ENCODE measurements at places on chromosomes 13 and 19. TPM values are rescaled to one million over a fixed set of nuclear protein-coding genes. Genes with fewer than 3 reads are reported as not detected.

The LGALS14 gene
- not detected for total RNA-seq

The FXYD1 gene
- not detected for total RNA-seq

The CGB5 gene
- total RNA-seq, result 0.84 TPM

The ZNF737 gene
- not detected for total RNA-seq

The TMEM255B gene
- 1.1 TPM for total RNA-seq

Measured in A549 treated with ZK216348 at 1 μM for 4 hours (cell line).